ENCODE measurements at places on chromosomes 7 and 10.

GRCh38 chr10:23158370-23158769, 33.7 kb upstream of the PTF1A start:
- peak; percentile 29 for DNase-seq

GRCh38 chr7:65462148-65462716, 88.6 kb downstream of the ZNF92 start:
- DNase-seq = no peak

GRCh38 chr10:26367771-26368170, 70.4 kb upstream of the APBB1IP start:
- no peak for DNase-seq

DNA sequence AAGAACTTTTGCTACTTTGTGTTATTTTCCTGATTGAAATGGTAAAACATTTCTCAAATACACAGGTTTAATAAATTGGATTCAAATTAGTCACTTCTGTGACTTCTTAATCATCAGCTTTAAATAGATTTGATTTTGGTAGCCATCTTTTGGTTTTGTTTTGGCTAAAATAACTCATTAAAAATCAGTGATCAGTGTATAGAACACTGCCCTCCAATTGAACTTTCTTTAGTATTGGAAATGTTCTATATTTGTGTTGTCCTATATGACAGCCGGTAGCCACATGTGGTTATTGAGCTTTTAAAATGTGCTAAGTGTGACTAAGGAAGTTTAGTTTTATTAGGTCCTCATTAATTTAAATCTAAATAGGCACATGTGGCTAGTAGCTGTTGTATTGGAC, 50.4 kb downstream of the GLCCI1 start:
- no peak for DNase-seq

DNA sequence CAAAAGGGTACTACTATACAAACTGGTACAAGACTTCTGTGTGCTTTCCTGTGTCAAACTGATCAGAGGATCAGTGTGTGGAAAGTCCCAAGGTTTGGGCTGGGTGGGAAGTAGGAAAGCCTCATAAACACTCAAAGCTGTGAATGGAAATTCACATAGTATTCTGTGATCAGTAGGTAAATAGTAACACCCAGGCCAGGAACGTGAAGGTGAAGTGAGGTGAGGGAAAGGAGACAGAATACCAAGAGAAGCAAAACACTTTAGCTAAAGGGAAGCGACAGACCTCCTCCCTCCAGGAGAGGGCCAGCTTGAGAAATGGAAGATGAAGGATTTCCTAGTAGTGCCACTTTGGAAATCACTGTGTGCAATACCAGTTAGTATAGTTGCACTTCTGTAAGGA, 451.9 kb downstream of the KCNMA1 start:
- DNase-seq = no peak

DNA sequence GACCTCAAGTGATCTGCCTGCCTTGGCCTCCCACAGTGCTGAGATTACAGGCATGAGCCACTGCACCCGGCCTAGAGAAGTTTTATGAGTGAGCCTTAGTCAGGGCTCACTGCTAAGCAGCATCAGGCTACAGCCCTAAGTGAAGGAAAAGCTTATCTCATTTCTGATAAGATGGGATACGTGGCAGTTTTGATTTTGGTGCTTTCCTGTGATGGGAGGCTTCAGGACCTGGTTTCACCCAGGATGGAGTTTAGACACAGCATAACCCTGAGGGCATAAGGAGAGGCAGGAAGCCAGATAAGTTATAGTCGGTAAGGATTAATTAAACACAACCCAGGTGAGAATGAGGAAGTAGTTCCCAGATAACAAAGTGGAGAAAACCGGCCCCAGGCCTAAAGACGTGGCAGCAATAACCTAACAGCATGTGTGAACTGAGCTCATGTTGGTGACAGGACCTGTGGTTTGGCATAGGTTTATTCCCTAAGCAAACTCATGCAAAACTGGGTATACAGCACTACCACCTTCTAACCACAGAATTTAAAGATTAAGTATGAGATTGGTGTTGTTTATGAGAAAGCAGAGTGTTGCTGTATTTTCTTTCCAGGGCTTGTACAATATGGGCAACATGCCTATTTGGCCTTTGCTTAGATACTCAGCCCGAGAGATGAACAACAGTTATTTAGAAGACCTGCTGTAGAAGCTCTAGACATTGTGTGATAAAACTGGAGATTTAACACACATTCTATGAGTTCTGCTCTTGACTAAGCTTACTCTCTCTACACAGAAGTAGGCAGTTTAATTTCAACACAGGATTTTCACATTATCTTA, 119.4 kb downstream of the COL28A1 start:
- no peak for DNase-seq

GRCh38 chr7:99384523-99384922, 10.0 kb downstream of the ARPC1B start:
- DNase-seq = no peak

DNA sequence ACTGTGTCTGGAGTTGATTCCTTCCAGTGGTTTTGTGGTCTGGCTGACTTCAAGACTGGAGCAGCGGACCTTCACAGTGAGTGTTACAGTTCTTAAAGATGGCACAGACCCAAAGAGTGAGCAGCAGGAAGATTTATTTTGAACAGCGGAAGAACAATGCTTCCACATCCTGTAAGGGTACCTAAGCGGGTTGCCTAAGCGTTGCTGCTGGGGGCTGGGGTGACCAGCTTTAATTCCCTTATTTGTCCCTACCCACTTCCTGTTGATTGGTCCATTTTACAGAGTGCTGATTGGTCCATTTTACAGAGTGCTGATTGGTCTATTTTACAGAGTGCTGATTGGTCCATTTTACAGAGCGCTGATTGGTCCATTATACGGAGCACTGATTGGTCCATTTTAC, 13.2 kb downstream of the AKR1B15 start:
- DNase-seq = peak; percentile 97

GRCh38 chr10:99435986-99436638, 5.7 kb upstream of the GOT1 start:
- DNase-seq = peak; percentile 31

- DNase-seq = no peak
Observed at GRCh38 chr10:73923935-73924598, 13.1 kb downstream of the PLAU start.

DNA sequence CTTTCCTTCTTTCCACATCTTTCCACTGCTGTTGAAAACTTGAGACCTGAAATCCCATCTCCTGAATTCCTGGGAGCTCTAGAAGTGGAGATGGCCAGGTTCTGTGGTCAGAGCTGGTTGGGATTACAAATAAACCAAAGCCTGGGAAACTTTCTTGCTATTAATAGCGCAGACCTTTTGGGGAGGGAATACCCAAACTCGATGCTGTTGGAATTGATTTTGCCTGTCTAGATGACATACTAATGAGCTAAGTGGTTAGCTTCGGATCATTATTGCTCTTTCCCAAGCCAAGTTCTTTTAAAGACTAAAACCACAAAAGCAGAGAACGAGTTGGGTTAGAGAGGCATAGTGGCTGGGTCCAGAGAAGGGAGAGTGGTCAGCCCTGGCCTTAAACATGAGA, 76.6 kb downstream of the TCF7L2 start:
- peak; percentile 31 for DNase-seq

DNA sequence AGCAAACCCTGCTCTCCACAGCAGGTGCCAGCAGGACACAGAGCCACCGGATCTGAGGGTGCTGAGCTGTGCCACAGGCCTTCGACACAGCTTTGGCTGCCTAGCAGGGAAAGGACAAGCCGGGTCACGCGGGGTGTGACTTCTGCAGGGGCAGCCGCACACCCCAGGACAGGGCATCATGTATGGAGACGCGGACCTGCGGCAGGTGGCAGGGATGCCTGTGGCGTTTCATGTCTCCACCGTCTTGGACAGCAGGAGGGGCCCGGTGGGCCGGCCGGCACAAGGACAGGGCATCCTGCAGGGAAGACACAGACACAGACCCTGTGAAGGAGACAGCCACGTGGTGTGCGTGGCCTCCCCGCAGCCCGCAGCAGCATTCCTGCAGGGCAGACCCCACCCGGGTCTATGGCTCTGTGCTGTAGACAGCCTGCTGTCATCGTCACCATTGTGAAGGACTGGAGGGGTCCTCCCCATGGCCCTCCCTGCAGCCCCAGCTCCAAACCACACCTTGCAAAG, 109.2 kb downstream of the PDGFA start:
- DNase-seq = no peak

GRCh38 chr10:111482621-111483216, 405.9 kb downstream of the ADRA2A start:
- DNase-seq = no peak

- no peak for DNase-seq
Observed at GRCh38 chr10:48487244-48487643, 117.6 kb downstream of the ARHGAP22 start.
